NCI-H748 treated with DMSO at 0.1 percent for 48 hours (cell line): ENCODE measurements at places on chromosomes 12 and 14.
A peak's percentile ranks its signal among the peaks of the same experiment; 100 is the strongest.

DNA sequence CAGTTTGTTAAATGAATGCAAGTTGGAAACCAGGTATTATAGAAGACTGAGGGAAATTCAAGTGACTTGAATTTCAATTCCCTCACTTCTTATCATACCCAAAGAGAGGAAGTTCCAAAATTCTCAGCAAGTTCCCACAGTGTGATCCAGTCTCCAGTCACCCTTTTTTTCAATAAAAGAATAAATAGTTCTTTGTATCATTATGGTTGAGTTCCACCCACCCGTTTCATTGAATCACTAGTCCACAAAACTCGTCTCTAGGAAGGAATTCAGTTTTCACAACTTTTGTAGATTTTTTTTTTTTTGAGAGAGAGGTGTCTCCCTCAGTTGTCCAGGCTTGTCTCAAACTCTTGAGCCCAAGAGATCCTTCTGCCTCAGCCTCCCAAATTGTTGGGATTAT is 1.6 kb upstream of the TMEM30B start:
- no peak for DNase-seq

DNA sequence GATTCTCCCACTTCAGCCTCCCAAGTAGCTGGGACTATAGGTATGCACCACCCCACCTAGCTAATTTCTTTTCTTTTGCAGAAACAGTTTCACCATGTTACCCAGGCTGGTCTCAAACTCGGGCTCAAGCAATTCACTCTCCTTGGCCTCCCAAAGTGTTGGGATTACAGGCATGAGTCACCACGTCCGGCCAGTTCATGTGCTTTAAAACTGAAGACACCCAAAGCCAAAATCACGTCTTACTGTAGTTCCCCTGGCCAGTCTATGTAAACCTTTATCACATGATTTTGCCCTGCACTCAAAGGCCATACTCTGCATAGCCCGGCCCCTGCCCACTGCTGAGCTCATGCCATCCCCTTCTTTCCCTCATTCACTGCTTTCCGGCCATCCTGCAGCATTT is 4.5 kb downstream of the ALKBH2 start:
- no peak for DNase-seq

GRCh38 chr14:59283361-59283760 is 94.9 kb downstream of the DAAM1 start:
- DNase-seq: no peak

- no peak for DNase-seq
These were observed 501 bp downstream of the C1R start for GRCh38 chr12:7091660-7092228.

GRCh38 chr14:59274991-59275391 is 86.5 kb downstream of the DAAM1 start:
- no peak for DNase-seq

DNA sequence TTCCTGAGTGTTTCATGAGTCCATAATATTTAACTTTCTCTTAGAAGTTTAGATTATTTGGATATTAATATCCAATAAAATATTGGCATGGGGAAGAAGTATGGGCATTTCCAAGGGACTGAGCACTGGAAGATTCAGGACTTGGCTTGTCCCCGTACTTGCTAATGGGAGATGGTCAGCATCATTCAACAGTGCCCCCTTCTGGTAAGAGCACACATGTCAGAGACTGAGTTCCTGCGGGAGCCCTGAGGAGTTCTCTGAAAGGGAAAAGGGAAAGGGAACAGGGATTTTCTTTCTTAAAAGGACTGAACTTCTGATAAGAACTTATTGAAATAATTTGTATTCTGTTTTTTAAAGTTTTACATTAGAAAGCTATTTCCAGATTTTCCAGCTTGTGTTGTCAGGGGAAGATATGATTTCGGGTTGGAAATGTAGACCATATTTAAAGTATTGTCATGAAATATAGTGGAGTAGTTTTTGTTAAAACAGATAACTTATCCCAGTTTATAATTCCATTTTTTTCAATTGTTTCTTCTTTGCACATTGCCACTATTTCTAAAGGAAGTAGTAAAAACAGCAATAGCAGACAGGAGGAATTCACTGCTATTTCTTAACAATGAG is 59.8 kb upstream of the C12orf71 start:
- peak; percentile 28 for DNase-seq

- DNase-seq: no peak
These were observed 32.3 kb upstream of the ATP2B1 start for GRCh38 chr12:89740943-89741342.

DNA sequence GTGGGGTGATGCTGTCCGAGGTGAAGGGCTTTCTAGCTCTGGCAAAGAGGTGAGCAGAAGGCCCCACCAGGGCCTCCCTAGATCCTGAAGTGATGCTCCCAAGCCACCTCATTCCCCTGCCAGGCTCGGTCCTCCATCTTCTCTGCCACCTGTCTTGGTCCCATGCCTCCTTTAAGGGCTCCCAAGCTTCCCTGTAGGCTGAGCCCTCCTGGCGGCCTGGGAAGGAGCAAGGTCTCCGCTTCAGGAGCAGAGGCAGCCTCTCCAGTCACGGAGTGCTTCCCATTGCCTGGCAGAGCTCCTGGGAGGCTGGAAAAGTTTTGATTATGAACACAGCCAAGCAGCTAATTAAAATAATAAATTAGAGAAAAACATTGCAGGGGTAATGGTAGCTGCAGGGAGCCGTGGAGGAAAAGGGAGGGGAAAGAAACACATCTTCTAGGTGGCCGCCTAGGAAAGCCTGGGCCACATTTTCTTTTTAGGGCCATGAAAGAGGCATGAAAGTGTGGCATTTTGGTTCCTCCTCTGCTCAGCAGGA is 160.0 kb upstream of the PRMT8 start:
- no peak for DNase-seq

DNA sequence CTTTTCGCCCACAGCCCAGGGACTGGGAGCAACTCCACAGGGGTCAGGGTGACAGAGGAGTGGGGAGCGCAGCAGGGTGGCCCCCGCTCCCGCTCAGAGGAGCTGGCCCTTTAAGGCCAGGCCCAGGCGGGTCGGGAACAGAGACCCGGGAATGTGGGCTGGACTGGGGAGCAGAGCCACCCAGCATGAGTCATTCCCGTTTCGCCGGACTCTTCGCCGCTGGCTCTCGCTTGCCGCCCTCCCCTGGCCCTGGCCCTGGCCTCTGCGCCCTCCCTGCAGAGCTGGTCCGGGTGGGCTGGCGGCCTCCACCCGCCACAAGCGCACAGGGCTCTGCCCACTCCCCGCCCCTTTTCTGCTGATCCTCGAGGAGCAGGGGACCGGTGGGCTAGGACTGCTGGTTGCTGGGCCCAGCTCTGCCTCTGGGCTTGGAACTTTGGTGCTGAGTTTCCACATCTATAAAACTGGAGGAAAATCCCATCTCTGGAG is 92.8 kb downstream of the NINJ2 start:
- DNase-seq: no peak

GRCh38 chr12:3728686-3729085 is 24.2 kb downstream of the CRACR2A start:
- DNase-seq: no peak

DNA sequence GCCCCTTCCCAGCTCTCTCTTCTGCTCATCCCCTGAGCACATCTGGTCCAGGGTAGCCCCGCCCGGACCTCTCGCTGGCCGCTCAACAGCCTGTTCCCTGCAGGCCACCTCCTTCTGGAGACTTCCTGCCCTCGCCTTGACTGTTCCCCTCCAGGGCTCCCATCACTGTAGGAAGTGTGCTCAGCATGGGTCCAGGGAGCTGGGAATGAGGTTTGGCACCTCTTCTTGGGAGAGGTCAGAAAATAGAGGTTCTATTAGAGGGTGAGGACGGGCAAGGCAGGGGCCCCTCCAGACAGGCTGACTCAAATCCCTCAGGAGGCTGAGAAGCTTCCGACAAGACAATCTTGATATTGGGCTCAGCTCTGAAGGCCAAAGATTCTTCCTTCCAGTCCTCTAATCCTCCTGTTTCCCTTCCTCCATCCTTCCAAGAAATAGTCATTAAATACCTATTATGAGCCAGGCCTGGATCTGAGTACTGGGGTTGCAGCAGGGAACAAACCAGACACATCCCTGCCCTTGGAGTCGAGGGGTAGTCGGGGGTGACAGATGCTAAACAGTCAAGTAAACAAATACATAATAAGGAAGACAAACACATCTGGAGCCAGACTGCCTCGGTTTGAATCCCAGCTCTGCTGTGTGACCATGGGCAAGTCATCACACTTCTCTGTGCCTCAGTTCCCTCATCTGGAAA is 30.6 kb downstream of the CMKLR1 start:
- DNase-seq: no peak

GRCh38 chr12:119594399-119594730 is 791 bp downstream of the TMEM233 start:
- no peak for DNase-seq

- no peak for DNase-seq
These were observed 22.4 kb downstream of the ACTN1 start for GRCh38 chr14:68956724-68957123.

DNA sequence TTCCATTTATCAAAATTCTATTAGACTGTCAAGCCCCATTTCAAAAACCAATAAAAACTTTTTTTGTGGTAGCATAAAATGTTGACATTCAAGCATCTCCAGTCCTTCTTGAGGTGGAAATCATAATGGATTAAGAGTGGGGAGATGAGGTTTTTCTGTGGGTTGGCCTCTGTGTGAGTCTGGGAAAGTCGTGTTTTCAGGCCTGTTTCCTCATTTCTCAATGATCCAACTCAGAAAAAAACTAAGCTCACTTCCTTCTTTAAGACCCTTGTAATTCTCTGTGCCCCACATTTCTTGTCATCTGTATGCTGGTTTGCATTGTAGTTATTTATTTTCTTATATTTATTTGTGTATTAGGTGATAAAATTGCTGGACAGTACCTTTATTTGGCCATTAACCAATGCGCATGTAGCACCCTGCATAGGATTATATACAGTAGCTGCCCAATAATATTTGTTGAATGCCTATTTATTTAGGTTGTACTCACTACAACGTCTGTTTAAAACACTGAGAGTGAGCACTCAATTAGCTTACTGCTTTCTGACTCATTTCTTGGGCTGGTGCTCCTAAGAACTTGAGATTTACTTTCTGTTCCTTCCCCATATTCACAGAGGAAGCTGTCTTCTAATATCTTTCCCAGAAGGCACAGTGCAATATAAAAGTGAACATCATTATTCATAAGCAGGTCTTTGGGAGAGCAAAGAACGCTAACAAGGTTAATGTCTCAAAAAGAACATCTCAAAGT is 121.9 kb downstream of the DNAI7 start:
- no peak for DNase-seq

DNA sequence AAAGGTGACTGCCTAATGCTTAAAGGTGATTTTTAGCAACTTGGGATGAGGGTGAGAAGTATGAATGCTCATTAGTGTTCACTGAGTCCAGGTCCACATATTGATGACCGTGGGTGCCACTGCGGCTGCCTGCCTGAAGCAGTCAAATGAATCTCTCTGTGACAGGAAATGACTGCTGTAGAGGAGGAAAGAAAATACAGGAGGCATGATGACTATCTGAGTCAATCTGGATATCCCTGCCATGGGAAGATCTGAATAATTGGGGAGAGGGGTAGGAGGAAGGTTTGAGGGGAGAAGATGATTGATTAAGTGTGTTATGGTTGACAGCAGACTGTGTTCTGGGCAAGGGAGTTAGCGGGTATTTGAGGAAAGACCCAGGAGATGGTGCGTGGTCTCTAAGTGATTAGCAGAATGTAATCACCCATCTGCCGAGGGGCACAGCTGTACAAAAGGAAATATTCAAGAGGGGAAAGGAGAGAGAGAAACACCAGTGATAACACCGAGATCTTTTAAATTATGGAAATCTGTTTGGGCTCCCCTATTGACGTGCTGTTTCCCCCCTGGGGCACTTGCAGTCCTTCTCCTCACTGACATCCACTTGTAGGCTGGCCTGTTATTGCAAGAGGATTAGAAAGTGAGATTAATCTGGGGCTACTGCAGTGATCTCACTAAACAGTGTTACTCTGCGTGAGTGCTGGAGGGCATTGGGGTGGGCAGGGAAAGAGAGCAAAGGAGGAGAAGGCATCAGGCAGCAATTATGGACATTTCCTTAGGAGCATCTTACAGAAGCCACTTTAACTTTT is 97.7 kb downstream of the AKAP6 start:
- no peak for DNase-seq

DNA sequence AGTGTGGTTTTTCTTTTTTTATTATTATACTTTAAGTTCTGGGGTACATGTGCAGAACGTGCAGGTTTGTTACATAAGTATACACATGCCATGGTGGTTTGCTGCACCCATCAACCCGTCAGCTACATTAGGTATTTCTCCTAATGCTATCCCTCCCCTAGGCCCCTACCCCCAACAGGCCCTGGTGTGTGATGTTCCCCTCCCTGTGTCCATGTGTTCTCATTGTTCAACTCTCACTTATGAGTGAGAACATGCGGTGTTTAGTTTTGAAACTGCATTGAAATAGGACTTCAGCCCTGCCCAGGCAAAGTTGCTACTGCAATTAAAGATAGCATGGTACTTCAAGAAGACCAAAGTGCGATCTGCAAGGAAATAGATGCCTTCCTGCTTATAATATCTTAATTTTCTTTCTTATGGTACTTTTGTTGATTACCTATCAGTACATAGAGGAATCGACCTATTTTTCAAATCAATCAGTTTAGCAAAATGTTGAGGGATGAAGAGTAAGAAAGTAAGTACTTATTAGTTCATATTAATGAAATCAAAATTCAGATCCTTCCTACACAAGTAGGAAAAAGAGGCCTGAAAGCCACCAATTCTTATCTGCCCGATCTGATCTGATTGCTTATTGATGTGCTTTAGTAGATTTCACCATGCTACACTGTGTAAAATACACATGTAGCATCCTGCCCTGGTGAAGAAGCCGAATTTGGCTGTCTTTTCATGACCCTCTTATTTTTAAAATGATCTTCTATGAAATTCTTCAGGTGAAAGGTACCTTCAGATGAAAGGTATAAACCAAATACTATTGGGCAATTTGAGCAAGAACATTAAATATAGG is 1.6 kb downstream of the LTA4H start:
- DNase-seq: no peak

GRCh38 chr14:79699206-79699605 is 512.1 kb downstream of the DIO2 start:
- no peak for DNase-seq

DNA sequence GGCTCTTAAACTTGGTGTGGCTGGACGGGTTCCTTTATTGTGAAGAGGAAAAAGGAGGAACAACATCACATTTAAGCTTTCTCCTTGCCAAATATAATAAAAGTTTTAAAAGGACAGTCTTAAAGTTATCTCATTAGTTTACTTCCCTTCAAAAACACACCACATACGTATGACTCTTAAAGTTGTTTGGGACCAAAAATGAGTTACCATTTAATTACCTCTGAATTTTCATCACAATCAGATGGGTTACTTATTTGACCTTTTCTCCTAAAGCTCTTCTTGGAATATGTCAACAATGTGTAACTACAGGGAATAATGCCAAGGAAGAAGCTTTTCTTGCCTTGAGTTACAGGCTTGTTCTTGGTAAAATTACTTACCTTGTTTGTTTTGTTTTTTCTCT is 16.4 kb downstream of the RAB21 start:
- DNase-seq: no peak

- DNase-seq: peak; percentile 8
These were observed 96.8 kb downstream of the SRGAP1 start for GRCh38 chr12:63941166-63941800.
